ENCODE measurements at places on chromosomes 12 and 14.

GRCh38 chr14:99595524-99595923, 8.5 kb downstream of the CCDC85C start:
- no peak for DNase-seq

DNA sequence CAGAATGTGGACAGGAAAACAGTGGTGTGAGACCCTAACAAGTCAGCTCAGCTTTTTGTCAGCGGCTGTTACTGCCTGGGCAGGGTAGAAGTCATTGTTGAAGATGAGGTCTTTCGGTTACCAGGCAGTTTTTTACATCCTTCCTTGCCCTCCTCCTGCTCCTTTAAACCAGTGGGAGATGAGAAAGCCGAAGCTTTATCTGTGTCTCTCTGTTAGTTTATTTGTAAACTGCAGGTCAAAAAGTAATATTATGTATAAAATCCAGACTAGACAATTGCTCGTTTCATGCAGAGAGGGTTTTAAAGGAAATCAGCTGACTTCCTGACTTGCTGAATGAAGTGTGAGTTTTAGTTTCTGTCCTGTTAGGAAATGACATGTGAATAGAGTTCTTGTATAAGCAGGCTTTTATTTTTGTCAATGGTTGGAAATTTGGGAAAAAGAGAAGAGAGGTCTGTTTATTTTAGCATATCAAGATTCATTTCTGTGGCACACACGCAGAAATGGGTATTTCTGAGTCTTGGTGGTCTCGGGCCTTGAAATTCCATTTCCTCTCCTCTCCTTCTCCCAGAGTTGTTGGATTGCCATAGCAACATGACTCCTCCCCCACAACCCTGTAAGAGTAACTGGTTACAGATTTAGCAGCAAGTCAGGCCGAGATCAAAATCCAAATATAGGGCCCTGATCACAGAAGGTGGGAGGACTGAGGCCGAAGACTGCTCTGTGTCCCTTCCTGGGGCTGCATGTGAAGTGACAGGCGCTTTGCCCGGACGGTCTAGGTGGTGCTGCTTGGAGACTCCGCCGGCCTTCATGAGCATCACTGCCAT, 60.8 kb downstream of the SAMD4A start:
- DNase-seq = peak; percentile 83

GRCh38 chr12:5480218-5480937, 48.5 kb downstream of the NTF3 start:
- DNase-seq = no peak

DNA sequence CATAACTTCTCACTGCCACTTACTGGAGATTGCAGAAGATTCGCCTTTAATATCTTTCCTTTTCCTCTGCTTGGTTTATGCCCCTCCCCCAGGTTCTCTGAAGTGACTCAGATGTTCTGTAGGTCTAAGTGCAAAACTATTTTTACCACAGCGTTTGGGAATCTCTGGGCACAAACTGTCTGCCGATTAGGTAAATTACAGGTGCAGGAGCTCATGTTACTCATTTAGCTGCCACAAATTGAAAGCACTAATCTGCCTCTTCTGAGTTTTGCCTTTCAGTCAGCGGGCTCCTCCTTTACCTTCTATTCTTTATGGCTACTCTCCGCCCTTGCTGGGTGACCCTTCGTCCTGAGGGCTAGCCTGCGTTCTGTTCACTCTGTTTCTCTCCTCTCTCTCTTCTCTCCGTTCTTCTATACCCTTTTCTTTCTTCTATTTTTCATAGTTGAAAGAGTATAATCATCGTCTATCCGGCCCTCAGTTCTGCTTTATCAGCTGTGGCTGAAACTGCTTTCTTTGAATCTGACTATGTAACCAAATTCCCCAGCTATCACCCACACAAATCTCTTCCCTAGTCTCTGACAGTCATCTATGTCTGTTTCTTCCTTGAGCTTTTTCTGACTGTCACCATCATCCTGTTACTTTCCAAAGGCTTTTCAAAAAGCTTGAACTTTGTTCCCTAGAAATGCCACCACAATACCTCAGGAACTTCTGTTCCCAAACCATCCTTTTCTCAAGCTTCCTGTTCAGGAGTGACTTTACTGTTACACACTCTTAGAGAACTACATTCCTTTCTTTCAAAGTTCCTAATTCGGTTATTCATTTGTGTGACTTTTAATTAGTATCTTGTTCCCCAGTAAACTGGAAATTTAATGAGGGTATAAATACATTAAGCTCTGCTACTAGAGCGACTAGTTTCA, 4.3 kb upstream of the MYF6 start:
- DNase-seq = peak; percentile 53

- DNase-seq = no peak
Measured at GRCh38 chr12:52165096-52165855, 26.5 kb downstream of the KRT80 start.

- no peak for DNase-seq
Measured at GRCh38 chr12:102912258-102912657, 4.8 kb downstream of the PAH start.

DNA sequence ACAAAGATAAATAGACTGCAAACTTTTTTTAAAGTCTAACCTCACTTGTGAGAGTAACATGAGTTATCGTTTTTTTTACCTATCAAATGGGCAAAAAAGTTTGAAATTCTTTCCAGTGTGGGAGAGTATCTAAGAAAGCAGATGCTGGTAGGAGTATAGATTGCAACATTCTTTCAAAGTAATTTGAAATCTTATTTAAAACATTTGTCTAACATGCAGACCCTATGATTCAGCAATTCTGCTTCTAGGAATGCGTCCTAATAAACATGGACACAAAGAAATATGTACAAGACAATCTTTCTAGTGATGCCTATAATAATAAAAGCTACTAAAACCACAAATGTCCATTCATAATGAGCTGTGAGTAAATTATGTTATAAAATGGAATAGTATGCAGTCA, 110.4 kb upstream of the TMCC3 start:
- DNase-seq = peak; percentile 45

DNA sequence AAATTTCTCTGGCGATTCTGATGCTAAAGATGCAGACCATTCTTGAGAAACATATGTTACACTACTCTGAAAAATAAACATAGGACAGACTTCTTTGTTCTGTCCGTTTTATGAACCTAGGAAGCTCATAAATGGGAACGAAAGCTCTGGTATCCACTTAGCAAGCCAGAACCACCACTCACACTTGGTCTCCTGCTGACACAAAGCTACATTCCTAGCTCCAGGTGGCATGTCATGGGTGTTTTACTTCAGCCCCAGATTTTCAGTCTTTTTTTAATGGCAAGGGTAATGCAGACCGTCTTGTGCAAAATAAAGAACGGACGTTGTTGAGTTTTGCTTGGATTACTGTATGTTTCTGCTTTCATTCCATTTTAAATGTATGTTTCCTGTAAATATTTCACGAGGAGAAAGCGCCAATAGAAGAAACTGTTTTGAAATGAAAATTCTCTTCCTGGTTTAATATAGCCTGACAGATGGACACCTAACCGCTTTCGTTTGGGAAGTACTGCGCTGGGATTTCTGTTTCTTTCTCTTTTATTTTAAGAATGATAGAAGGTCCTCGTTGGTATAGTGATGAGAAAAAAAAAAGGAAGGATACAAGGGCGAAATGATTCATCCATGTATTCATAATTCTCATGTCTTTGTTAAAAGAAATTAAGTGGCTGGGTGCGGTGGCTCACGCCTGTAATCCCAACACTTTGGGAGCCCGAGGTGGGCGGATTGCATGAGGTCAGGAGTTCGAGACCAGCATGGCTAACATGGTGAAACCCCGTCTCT, 871 bp upstream of the COQ5 start:
- peak; percentile 41 for DNase-seq

DNA sequence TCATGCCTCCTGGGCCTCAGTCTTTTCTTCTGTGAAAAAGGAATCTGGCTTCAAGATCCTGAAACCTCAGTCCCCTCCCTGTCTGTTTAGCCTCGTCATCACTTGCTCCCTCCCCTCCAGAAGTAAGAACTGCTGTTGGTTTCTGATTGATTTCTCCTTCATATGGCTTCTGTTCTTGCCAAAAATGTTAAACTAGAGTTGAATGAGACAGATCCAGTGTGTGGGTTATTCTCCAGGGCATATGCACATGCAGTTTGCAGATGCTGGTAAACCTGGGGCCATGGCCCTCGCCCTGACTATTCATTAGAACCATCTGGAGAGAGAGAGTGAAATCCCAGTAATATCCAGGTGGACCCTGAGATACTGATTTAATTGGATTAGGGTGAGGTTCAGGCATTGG, 175.1 kb downstream of the TMEM132C start:
- DNase-seq = no peak

DNA sequence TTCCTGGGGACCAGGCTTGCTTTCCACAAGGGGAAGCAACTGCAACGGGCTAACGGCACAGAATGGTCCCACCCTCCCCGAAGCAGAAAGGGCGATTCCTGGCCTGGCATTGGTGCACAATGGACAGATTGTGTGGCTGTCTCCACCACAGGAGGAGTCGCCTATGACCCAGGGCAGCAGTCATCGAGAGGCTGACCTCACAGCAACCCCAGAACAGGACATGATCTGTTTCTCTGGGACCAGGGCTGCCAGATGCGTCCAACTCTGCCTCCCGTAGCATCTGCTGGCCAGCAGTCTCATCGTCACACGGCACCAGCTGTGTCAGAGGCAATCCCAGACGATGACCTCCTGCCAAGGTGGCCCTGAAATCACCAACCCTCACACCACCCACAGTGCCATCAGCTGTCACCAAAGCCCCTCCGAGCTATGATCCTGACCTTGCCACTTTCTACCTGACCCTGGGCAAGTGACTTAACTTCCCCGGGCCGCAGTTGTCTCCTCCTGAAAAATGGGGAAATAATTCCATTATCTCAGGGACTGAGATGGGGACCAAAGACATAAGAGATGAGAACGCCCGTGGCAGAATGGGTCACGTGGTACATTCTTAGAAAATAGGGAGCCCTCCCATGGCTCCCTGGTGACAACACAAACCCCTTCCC, 86.7 kb downstream of the CHGA start:
- DNase-seq = no peak

DNA sequence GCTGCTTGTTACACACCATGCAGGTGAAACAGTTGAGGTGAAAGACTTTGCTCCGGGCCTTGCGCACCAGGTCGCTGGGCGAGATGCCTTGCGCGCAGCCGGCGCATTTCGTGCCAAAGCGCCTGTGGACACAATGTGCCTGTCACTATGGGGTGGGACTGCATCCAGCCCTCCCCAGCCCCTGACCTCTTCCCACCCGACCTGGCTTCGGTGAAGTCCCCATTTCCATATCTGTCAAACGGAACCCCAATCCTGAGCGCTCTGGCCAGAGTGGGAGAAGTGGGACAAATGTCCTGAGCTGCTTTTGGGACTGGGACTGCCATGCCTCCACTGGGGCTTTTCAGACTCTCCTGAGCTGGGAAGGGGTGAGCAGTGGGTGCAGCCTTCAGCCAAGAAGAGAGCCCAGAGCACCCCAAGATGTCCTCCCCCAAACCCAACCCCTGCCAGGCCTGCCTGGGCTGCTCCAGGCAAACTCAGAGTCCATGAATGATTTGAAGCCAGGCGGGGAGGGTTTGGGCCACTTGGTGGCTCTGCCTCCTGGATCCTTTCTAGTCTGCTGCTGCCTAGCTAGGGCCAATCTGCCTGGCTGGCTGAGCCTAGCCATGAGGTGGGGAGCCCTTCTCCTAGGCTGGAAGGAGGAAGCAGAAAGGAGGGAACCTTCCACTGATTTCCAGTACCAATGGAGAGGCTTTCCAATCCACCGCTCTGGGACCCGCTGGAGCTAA, 2.3 kb downstream of the LHX5 start:
- no peak for DNase-seq

DNA sequence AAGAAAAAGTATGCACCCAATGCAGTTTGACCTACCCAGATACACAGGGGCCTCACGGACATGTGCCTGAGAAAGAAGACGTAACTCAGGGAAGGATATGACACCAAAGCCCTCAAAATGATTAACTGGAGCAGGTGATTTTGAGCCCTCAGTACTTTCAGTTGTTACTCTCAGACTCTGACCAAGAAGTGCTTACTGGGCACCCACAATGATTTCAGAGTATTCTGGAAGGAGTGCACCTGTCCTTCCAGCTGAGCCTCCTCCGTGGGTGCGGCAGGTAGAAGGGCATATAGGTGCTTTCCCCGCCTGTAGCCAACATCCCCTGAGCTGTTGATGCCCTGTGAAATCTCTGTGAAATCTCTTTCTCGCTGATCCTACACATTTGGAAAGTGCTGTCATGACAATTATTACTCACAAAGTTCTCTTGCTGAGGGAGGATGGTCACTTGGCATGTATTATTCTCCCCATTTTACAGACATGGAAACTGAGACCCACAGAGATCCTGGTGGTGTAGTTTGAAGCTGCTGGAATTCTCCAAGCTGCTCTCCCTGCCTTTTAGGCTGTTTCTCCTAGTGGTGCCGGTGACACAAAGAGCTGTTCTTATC, 154.3 kb upstream of the CCND2 start:
- DNase-seq = no peak

GRCh38 chr14:63933110-63933509, 80.3 kb downstream of the SYNE2 start:
- DNase-seq = no peak

DNA sequence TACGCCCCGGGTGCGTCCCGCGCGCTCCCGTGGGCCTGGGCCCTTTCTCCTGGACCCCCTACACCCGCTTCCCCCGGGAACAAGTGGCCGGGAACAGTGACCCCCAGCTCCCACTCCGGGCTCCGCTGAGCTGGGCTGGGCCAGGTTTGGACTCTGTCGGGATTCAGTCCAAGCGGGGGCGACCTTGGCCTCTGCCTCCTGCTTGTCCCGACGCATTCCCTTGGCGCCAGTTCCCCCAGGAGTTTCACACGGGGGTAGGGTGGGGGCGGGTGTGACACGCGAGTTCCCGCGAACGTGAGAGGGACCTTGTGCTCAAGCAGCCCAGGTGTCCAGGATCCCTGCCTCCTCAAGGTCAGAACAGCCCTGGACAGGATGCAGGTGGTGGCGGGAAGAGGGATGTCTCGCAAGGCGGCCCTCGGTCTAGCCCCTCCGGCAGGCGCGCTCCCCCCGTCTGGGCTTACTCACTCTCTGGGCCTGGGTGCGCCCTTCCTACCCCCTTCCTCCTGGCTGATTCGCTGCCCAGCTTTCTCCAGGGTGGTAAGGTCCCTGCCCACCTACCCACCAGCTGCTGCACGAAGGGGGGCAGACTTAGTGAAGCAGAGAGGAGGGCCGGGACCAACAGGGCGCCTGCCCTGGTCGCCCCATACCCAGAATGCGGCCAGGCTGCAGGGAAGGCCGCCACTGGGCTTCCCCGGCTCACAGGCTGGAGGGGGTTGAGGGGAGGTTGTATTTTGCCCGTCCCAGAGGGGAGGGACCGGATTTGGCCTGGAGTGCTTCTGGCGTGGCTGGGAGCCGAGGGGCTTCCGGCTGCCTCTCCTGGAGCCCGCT, 862 bp downstream of the CRIP2 start:
- peak; percentile 79 for DNase-seq

DNA sequence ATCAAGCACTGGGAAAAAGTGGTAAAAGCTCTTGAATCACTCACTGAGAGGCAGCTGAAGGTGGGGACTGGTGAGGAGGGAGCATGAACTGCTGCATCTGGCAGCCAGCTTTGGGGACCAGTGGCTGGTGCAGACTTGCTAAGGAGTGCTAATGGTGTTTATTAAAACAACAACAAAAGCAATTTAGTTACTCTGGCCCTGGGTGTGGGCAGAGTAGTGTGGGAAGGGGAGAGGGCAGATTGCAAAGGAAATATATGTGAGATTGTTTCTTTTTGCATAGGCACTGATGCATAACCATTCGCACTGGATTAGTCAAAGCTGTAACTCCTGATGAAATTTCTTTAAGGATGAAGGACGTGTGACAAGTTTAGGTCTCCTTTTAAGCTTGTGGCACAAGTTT, 8.1 kb downstream of the TXNRD1 start:
- no peak for DNase-seq

GRCh38 chr14:42047421-42048055, 440.9 kb downstream of the LRFN5 start:
- DNase-seq = peak; percentile 29

All from cardiac fibroblast (primary cell).